ENCODE measurements at places on chromosomes 5 and 9.

DNA sequence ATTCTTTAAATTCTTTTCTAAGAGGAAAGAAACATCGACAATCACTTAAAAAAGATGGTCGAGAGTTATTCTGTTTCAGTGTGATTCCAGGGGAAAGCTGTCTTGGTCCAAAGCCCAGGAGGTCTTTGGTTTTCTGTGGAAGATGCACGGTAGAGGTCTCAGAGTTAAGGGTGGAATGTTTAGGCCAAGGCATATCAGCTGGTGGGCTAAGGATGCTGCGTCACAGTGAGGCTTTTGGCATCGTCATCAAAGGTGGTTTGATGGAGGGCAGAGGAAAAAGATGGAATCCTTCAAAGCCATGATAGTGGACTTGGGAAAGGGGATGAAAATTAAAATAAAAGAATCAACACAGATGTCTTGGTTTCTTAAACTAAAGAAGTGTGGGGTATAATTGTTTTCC lies 137.3 kb upstream of the ANKH start:
- DNase-seq: no peak

DNA sequence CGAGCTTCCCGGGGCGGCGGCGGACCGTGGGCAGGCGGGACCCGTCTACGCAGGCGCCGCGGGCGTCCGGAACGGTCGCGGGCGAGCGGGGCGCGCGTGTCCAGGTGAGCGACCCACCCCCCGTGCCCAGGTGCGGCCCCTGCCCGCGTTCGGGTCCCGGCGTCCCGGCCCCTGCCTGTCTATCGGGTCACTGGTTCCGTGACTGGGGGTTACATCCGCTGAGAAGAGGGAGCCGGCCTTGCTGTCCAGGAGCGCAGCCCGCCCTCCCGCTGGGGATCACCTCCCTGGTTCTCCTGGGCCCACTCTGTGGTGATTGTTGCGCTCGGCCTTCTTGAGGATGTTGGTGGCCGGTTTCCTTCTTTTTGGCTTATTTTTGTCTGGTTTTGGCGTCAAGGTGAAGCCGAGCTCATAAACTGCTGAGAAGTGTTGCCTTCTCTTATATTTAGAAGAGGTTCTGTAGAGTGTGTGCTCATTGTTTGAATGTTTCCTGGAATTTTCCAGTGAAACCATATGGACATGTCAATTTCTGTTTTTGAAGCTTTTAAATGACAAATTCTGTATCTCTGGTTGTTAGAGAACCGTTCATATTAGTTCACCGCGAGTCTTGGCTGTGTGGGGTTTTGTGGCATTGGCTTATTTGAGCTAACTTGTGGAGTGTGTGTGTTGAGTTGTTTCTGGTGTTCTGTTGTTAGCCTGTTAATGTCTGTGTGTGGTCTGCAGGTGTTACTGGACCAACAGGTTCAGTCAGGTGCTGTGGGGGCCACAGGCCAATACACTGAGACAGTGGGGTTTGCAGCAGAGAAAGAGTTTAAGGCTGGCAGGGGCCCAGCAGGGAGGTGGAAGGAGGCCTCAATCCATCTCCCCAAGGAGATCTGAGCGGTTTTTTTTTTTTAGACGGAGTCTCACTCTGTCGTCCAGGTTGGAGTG lies 621 bp downstream of the CEP72 start:
- DNase-seq: peak; percentile 52

- DNase-seq: no peak
Measured at GRCh38 chr9:79446523-79447307, 125.0 kb upstream of the TLE4 start.

GRCh38 chr9:2489838-2490314 lies 131.7 kb upstream of the VLDLR start:
- no peak for DNase-seq

GRCh38 chr5:30690931-30691330 lies 502.6 kb upstream of the CDH6 start:
- no peak for DNase-seq

- no peak for DNase-seq
Measured at GRCh38 chr5:128085413-128085812, 1.8 kb downstream of the SLC12A2 start.

DNA sequence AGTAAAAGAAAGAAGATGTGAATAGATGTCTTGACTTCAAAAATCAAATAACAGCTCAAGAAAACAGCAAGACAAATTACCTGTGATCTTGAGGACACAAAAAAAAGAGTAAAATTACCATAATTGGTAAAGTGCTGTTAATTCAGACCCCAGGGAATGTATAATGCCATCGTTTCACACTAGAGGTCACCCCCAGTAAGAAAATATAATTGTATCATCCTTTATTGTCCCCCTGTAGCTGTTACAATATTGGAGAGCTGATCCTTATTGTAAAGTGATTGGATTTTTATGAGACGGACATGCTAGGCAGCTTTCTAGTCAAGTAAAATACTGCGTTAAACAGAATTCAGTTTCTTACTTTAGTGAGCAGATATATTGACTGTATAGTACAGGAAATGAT lies 377.0 kb downstream of the TLE1 start:
- DNase-seq: no peak

DNA sequence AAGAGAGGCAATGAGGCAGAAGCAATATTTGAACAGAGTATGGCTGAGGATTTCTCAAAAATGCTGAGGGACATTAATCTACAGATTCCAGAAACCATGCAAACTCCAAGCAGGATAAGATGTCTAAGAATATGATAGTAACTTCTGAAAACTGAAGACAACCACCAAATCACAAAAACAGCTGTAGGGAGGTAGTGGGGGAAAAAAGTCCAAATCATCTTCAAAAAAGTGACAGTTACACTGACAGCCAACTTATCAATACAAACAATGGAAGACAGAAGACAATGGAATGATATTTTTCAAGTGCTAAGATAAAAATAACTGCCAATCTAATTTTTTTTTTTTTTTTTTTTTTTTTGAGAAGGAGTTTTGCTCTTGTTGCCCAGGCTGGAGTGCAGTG lies 30.5 kb downstream of the CMYA5 start:
- DNase-seq: no peak

- no peak for DNase-seq
Measured at GRCh38 chr5:151741678-151742423, 16.6 kb downstream of the ATOX1 start.

GRCh38 chr9:3008091-3008490 lies 164.2 kb upstream of the PUM3 start:
- DNase-seq: no peak

- no peak for DNase-seq
Measured at GRCh38 chr9:130531670-130532069, 47.7 kb upstream of the FUBP3 start.

DNA sequence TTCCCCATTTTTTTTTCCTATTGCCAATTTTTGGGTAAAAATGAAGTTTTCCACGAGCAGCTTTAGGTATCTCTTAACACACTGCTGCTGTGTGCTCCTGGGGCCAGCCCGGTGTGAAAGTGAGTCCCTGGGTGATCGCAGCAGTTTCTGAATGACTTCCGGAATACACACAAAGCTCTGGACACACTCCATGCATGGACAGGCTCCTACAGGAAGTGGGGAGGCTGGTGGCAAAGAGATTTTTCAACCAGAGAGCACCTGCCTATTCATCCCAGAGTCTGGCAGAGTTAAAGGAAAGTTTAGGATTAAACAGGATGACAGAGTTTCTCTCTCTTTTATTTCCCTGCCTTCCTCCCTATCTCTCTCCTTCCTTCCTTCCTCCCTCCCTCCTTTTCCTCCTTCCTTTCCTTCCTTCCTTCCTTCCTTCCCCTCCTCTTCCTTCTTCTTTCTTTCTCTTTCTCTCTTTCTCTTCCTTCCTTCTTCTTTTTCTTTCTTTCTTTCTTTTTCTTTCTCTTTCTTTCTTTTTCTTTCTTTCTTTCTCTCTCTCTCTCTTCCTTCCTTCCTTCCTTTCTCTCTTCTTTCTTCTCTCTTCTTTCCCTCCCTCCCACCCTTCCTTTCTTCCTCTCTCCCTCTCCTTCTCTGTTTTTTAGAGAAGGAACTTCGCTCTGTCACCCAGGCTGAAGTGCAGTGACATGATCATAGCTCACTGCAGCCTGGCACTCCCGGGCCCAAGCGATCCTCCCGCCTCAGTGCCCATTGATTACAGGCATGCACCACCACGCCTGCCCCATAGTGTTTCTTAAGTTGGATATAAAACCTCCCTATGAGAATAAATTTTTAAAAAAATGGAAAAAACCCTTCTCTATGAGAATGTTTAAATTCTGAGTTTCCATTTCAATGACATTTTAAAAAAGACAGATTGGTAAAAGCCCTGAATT lies 38.7 kb upstream of the UBTD2 start:
- no peak for DNase-seq

DNA sequence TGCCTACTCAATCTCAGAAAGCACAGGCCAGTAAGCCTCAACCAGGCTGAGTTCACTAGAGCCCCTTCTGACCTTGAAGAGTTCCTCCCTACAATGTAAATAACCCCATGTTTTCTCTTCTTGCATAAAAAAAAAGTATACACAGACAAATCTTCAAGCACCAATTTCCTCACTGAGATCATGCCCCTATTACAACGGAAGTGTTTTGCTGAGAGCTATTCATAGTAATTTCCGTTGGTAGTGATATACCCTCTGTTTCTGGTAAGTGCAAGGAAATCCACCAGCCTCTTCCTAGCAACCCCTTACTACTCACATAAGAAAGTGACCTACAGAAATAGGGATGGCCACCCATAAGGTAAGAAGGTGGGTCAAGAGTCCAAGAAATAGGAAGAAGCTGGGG lies 76.4 kb upstream of the TARS1 start:
- no peak for DNase-seq

- DNase-seq: no peak
Measured at GRCh38 chr5:74877624-74878304, 11.6 kb upstream of the FAM169A start.

DNA sequence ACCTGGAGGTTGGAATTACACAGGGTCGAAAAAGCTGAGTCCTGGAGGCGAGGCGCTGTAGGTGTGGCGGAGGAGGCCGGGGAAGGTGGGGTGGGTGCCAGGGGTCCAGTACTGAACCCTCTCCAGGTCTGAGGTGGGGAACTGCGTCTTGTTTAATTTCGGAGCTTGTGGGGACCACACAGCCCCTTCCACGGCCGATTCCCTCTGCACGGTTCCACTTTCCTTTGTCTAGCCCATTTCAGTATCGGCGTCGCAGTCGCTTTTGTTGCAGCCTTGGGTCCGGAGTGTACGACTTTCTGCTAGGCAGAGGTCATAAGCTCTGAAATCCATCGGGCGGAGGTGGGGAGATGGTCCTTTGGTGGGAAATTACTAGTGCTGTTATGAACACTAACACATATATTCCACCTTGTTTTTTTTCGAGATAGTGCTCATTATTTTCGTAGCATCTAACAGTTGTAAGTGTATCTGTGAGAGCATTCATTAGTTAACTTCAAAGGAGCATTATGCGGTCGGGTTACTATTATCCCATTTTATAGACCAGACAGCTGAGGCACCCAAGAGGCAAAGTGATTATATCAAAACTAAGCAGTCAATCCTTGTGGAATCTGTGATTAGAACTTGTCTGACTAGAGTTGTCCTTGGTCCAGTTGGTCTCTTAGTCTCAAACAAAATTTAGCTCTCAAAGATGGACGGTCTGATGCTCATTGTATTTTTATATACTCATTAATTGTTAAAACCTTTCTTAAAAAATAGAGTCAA lies 737 bp downstream of the RNF180 start:
- DNase-seq: no peak

DNA sequence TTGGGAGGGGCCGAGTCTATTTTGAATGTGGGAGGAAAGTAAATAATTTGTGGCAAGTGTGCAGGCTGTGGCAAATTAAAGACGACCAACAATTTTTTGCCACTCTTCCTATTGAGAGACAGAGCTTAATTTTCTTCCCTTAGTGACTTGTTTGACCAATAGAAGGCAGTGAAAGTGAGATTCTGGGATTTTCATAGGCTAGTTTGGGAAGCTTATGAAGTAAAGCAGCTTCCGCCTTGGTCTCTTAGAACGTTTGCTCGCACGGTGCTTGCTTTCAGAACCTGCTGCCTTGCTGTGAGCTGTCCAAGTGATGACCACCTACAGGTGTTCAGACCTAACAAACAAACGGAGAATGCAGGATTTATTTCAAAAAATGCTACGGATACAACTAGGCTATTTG lies 6.7 kb upstream of the OR1N2 start:
- DNase-seq: no peak

Data from WERI-Rb-1 (cell line).